Central memory CD4-positive, alpha-beta T cell (primary cell): ENCODE measurements at places on chromosomes 7 and 10.
A peak's percentile ranks its signal among the peaks of the same experiment; 100 is the strongest.

- no peak for DNase-seq
These were observed 178.0 kb downstream of the LRRN3 start for GRCh38 chr7:111268941-111269340.

DNA sequence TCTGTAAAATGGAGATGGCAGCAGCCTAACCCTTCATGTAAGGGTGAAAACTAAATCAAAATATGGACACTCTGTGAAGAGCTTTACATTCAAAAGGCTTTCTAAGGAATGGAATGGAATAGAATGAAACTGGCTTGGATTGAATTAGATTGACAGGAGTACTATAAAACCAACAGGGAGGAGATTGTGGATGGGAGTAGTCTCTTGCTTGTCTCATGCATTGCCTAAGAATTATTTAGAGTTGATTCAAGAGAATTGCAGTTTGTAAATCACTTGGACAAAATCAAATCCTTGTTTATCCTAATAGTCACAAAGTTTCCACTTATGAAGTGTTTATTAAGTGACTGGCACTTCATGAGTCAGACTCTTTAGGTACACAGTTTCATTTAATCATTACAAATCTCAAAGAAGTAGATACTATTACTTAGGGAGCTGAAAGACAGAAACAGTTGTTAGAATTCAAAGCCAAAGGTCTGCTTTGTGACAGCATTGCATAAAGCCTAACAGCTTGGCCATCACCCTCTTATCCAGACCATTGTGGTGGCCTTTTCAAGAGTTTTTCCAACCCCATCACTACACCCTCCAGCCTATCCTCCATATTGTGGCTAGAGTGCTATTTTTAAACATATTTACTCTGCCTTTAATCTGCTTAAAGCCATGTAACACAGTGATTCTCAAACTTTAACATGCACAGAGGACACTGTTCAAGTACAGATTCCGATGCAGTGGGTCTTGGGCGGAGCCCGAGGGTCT lies 91.9 kb upstream of the GHITM start:
- DNase-seq = no peak

DNA sequence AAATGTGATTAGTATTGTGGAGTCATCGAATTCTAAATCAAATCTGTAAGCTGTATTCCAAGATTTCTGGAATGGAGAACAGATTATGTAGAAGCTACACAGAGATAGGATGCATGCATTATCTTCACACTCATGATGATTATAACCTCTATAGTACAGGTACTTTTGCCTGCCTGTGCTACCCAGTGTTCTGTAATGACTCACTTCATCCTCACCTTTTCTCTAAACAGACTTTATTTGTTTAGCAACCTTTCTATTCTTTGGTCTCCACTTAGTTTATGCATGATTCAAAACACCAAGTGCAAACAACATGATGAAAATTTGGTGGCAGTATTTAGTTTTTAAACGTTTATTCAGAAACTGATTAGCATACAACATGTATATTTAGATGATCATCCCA lies 68.4 kb upstream of the PRPS1L1 start:
- no peak for DNase-seq

- DNase-seq = no peak
These were observed 53.4 kb upstream of the CYP2C18 start for GRCh38 chr10:94630017-94630688.

- DNase-seq = peak; percentile 1
These were observed 737 bp upstream of the NUB1 start for GRCh38 chr7:151340794-151341356.

DNA sequence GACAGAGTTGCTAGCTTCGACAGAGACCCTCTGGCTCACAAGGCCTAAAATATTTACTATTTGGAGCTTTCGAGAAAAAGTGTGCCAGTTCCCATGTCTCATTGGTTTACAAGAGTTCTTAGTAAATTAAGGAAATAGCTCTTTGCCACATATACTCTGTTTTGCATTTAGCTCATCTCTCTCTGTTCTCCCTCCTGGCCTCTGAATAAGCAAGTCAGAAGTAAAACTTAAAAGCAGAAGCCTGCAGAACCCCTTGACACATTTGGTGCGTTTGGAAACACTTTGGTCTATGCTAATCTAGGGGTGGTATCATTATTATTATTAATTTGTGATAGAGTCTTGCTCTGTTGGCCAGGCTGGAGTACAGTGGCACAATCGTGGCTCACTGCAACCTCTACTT lies 6.4 kb downstream of the CARD11 start:
- DNase-seq = no peak
